T-helper 2 cell treated with Interferon-gamma antibody and Interleukin-4, amounts not matched to agents 5 μg/mL and 100 μg/mL, for 36 hours (primary cell): ENCODE measurements at places on chromosomes 6 and 20.
A peak's percentile ranks its signal among the peaks of the same experiment; 100 is the strongest.

GRCh38 chr6:33104887-33105286 is 29.1 kb downstream of the HLA-DPB1 start:
- peaks cover 3% of the 10 kb centered on the region for H3K4me1 ChIP-seq
- H3K27ac ChIP-seq, result no peak overlapping the region
- no peaks in the 10 kb centered on the region for H3K36me3 ChIP-seq
- no peak overlapping the region for H3K4me3 ChIP-seq
- H3K27me3 ChIP-seq, result peaks cover 48% of the 10 kb centered on the region

- H3K4me1 ChIP-seq, result no peaks in the 10 kb centered on the region
- no peak overlapping the region for H3K27ac ChIP-seq
- H3K36me3 ChIP-seq, result no peaks in the 10 kb centered on the region
Observed at GRCh38 chr6:126574301-126574700, 234.4 kb downstream of the CENPW start.

GRCh38 chr6:8658416-8658815 is 223.1 kb upstream of the SLC35B3 start:
- no peak overlapping the region for H3K27ac ChIP-seq
- H3K27me3 ChIP-seq, result no peaks in the 10 kb centered on the region
- no peaks in the 10 kb centered on the region for H3K36me3 ChIP-seq
- H3K4me1 ChIP-seq, result no peaks in the 10 kb centered on the region

GRCh38 chr6:37882724-37883413 is 63.3 kb downstream of the ZFAND3 start:
- DNase-seq, result no peak
- H3K27me3 ChIP-seq, result no peaks in the 10 kb centered on the region
- H3K4me3 ChIP-seq, result no peak overlapping the region
- H3K27ac ChIP-seq, result no peak overlapping the region

- H3K4me3 ChIP-seq, result no peak overlapping the region
- peaks cover 8% of the 10 kb centered on the region for H3K4me1 ChIP-seq
- peaks cover 24% of the 10 kb centered on the region for H3K27me3 ChIP-seq
- H3K27ac ChIP-seq, result no peak overlapping the region
- no peaks in the 10 kb centered on the region for H3K36me3 ChIP-seq
Observed at GRCh38 chr6:139625998-139626975, 251.8 kb upstream of the CITED2 start.

- no peaks in the 10 kb centered on the region for H3K36me3 ChIP-seq
- no peak for DNase-seq
- H3K27me3 ChIP-seq, result peaks cover 6% of the 10 kb centered on the region
- no peaks in the 10 kb centered on the region for H3K4me1 ChIP-seq
- H3K27ac ChIP-seq, result no peak overlapping the region
Observed at GRCh38 chr20:4195499-4195898, 180.1 kb upstream of the RNF24 start.

DNA sequence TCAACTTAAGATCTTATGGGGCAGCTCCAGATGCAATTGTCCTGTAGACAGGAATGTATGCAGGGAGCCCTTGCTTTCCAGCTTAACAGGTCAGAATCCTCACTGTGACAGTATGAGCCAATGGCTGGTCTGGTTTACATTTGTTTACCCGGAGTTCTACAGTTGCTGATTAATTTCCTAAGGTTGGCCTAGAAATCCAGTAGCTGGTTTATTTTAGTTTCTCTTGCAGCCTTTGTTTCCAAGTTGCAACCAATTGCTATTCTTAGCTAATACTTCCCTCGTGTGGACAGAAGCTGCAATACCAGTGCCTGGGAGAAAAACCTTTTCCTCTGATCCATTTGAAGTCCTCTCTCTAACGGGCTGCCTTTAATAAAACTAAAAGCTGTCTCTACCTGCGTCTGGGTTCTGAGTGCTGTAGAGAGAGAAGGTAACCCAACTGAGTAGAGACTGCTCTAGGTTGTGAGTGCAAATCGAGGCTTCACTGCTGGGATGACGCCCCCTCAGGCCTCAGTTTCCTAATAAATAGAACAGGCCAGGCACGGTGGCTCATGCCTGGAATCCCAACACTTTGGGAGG is 45.9 kb downstream of the ZNF217 start:
- no peak overlapping the region for H3K27ac ChIP-seq
- H3K27me3 ChIP-seq, result no peaks in the 10 kb centered on the region
- no peak overlapping the region for H3K4me3 ChIP-seq
- H3K4me1 ChIP-seq, result no peaks in the 10 kb centered on the region
- no peaks in the 10 kb centered on the region for H3K36me3 ChIP-seq
- DNase-seq, result peak; percentile 22

GRCh38 chr20:12058216-12058615 is 140.5 kb downstream of the BTBD3 start:
- H3K27me3 ChIP-seq, result no peaks in the 10 kb centered on the region
- H3K4me1 ChIP-seq, result peaks cover 6% of the 10 kb centered on the region
- H3K36me3 ChIP-seq, result no peaks in the 10 kb centered on the region
- H3K27ac ChIP-seq, result no peak overlapping the region
- H3K4me3 ChIP-seq, result no peak overlapping the region

DNA sequence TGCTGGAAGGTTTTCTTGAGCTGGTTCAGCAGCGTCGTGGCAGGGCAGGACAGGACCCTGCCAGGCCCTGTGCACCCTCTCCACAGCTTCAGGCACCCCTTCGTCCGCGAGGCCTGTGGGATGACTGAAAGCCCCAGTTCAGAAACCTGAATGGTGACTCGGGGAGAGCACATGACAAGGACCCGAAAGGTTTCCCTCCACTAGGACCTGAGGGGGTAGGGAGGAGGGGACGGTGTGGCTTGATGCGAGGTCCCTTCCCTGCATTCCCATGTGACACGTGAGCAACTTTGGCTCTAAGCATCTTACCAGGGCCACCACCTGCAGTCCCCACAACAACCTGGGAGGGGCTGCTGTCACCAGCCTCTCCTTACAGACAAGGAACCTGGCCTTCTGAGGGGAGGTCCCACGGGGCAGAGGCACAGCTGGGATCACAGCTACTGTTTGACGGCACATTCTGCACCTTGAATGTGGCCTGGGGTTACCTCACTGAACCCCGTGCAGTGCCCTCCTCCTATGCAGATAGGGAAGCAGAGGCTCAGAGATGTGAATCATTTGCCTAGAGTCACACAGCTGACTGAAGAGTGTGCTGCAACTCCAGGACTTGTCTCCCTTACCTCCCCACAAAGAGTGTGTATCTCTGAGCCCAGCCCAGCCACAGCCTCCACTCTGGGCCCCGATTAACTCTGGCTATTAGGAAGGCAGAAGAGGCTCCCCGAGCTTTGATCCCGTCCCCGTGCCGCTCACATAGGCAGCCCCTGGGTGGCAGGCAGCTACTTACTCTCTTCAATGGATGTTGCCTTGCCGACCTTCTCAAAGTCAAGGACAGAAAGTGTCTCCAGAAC is 84.6 kb downstream of the PTPN1 start:
- no peaks in the 10 kb centered on the region for H3K4me1 ChIP-seq
- H3K27ac ChIP-seq, result no peak overlapping the region
- no peak overlapping the region for H3K4me3 ChIP-seq
